ENCODE measurements at places on chromosomes 5 and 9. TPM values are rescaled to one million over a fixed set of nuclear protein-coding genes. Genes with fewer than 3 reads are reported as not detected.

GRCh38 chr9:132184124-132184523, 22.3 kb downstream of the NTNG2 start:
- DNase-seq, result no peak

DNA sequence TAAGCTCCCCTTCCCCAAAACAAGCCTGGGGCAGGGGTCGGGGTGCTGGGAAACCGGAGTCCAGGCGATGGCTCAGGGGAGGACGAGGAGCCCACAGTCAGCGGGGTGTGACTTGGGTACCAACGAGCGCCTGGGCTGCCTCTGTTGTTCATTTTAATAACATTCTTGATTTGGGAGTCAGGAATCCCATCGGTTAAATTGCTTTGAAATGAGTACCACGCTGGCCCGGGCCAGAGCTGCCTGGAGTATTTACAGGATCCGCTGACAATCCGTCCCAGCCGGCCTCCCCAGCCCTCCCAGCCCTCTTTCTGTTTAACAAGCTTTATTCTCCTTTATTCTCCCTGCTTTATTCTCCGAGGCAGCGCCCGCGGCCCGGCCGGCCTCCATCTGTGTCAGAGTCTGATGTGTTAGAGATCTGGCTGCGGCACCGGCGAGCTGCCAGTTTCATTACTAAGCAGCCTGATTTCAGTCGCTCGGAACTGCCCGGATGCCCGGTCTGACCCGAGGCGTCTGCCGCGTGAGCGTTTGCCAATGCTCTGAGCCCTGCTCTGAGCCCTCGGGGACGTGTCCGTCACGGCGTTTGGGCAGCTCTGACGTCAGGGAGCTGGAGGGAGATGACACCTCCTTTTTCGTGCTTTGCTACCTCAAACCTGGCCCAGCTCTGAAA, 16.5 kb upstream of the QRFP start:
- peak; percentile 78 for DNase-seq

DNA sequence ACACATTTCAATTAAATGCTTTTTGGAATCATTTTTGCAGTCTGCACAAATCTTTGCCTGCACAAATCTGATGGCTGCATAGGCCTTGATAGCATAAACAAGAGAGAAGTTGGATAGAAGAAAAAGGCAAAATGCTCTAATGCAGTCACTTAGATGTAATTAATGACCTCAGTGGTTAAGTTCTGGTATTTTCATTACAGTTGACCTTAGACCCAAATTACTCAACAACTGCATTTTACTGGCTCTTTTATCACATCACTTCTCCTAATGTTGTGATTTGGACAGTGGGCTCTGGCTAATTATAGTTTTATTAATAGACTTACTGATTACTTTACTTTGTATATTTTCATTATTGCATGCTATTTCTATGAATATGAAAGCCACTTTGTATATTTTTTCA, 34.3 kb downstream of the NTRK2 start:
- peak; percentile 53 for DNase-seq

- DNase-seq, result no peak
These were observed 241.7 kb downstream of the DOCK8 start for GRCh38 chr9:456365-456764.

DNA sequence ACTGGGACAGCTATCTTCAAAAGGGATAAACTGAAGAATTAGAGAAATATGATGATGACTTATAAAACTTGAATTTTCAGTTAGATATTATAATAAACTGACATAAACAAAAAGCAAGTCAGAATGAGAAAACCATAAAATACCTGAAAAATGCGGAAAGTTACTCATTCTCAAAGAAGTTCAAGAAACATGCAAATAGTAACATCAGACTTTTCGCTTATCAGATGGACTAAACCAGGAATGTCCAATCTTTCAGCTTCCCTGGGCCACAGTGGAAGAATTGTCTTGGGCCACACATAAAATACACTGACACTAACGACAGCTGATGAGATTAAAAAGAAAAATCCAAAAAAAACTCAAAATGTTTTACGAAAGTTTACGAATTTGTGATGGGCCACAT, 53.9 kb downstream of the DROSHA start:
- DNase-seq, result no peak

DNA sequence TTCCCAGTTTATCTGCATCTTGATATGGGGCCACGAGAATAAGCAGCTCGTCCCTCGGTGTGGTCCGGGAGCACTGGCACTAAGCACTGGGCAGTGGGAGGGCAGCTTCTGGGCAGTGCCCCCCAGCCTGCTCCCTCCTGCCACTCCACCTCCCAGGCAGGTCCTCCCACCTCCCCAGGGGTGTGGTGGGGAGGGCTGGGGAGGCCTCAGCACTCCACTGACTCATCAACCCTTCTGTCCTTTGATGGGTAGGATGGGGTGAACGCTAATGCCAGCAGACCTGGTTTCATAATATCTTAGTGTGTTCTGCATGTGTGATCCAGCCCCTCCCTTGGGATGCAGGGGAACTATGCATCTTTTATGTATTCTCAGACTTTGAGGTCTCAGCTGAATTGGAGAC, 62.2 kb upstream of the GNE start:
- DNase-seq, result no peak

- DNase-seq, result no peak
These were observed 14.6 kb downstream of the ANKS6 start for GRCh38 chr9:98781588-98782383.

- no peak for DNase-seq
These were observed 128.3 kb downstream of the MLLT3 start for GRCh38 chr9:20494035-20494434.

DNA sequence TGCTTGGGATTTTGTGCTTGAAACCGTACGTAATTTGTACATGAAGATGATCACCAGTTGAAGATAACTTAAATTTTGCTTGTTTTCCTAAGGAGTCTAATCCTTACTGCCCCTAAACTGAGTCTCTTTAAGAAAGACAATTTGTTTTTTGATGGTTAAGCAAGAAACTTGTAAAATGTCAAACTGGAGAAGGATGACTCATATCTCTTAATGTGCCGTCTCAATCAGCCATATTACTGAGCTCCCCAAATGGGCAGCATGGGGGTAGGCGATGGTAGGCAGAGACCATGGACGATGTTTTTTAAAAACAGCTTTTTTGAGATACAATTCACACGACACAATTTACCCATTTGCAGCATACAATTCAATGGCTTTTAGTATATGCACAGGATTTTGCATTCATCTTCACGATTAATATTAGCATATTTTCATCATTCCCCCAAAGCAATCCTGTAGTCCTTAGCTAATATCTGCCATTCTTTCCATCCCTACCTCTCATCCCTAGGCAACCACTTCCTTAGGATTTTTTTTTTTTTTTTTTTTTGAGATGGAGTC, 14.3 kb downstream of the ARHGAP26 start:
- DNase-seq, result no peak

DNA sequence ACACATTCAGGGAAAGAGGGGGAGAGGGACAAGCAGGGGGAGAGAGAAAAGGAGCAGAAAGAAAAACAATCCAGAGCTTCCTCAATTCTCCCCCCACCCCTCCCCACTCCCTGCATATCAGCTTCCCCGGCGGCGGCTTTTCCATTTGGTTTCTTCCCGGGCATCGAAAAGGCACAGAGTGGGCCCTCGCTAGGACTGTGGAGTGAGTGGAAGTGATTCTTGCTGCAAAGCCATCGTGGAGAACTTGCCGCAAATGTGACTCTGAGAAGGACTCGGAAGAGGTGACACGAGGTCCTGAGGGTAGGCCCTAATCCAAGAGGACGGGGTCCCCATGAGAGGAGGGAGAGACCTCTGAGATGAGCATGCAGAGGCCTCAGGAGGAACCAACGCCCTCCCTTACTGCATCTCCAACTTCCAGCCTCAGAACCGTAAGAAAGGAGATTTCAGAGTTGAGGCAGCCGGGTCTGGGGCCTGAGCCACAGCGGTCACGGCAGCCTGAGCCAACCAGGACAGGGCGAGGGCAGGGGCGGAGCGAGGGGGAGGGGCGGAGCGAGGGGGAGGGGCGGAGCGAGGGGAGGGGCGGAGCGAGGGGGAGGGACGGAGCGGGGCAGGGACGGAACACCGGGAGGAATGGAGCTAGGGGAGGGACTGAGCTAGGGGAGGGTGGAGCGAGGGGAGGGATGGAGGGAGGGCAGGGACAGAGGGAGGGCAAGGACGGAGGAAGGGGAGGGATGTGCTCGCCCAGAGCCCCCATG, 21.2 kb upstream of the SARDH start:
- no peak for DNase-seq

DNA sequence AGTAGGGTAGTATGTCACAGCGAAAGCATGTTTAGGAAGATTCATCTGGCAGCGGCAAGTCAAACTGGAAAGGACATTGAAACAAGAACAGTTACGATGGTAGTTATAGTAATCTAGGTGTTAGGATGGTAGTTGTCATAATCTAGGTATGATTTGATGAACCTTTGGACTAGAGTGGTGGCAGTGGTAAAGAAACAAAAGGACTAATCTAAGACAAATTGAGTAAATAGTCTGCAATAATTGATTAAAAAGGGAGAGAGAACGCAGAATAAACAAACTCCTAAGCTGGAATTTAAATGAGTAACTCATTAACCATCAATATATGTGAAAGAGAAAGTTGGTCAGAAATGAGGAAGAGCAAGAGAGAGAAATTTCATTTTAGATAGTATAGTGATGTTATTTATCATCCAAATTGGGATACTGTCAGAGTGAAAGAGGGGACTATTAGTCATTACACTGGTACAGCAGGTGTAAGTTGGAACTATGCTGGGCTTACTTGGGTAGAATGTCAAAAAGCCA, 56.8 kb downstream of the MTREX start:
- no peak for DNase-seq

DNA sequence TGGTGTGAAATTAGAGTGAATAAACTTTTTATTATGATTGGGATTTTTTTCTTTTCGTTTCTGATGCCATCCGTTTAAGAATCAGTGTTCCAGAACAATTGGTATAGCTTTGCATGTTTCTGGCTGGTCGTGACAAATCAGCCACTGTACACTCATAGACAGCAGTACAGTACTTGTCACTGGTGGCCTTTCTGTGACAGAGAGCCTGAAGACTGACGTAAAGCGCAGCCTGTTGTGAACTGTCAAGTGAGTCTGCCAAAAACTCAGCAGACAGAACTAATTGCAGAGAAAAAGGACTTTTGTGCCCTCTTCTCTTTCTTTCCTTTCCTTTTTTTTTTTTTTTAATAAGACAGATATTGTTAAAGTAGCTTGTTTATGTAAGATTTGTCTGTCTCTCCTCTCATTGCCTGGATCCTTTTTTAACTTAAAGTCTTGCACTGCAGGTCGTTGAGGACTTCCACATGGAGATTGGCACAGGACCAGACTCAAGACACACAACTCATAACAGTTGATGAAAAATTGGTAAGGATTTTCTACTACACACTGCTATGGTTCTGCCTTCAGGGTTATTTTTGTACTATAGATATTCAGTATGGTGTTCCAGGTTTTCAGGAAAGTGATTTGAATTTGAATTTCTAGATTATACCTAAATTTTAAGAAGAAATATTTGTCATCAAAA, 42.7 kb downstream of the NDUFS4 start:
- DNase-seq, result no peak

The FAXDC2 gene
- total RNA-seq, result 3.2 TPM

The FCN1 gene
- not detected for total RNA-seq

The DENND1A gene
- 9.5 TPM for total RNA-seq

The PARP8 gene
- total RNA-seq, result 5.7 TPM

The SPATA31C1 gene
- total RNA-seq, result not detected
